ENCODE measurements at places on chromosomes 1 and 21.

GRCh38 chr1:16298653-16299052 is 53.6 kb downstream of the FBXO42 start:
- no peak for DNase-seq

DNA sequence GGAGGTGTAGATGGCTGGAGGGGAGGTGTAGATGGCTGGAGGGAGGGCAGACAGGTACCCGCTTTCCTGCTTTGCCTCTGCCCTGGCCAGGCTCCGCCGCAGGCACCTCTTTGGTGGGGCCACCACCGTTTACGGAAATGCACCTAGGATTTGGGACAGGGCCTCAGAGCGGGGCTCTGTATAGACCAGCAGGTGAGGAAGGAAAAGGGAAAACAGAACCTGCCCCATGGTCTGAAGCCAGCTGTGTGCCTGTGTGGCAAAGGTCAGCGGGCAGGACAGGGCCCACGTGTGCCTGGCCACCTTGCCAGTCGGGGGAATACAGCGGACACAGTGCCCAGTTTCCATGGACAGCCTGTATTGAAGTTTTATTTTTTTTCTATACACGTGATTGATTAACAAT is 12.1 kb upstream of the PTTG1IP start:
- DNase-seq, result no peak

DNA sequence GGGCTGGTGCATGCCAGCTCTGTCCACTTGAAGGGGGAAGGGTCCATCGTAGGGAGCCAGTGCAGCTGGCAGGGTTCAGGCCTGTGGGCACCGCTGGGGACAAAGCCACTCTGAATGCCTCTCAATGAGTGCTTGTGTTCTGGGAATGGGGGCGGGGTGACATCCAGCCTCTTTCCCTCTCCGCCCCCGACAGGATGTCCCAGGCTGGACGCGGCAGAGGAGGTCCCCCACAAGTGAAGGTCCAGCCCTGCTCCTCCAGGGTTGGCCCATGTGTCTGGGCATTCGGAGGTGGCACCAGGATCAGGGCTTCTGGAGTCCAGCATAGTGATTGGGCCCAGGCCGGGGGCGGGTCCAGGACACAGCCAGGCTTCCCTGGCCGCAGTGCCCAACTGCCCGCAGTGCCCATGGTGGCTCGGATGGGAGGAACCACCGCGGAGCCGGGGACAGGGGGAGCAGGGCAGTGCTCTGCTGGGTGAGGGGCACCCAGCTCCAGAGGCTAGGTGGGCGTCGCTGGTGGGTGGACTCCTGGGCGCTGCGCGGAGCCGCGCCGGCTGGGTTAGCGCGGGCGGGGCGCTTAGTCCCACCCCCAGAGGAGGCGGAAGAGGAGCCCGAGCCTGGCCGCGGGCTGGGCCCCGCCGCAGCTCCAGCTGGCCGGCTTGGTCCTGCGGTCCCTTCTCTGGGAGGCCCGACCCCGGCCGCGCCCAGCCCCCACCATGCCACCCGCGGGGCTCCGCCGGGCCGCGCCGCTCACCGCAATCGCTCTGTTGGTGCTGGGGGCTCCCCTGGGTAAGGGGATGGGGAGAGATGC is at the start of gene SHISA4:
Gene SHISA4 (plus strand): TSS at position 617 of the 808 bp plus-strand sequence. CDS start 97 bp downstream, at position 714.
- DNase-seq, result peak; percentile 97

DNA sequence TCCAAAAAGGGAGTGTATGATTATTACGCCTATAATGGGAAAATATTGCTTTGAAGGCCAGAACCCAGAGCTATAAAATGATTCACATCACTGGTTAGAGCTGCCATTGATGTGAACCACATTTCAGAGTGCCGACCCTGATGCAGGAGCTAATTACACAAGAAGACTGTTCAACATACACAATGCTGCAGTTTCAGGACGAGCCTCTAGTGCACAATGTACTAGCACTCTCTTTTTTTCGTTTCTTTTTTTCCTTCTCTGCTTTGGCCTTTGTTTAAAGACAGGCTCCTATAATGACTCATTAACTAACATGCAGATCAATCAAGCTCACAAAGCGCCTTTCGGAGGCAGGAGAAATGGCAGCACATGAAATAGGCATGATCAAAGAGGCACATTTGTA is 66.0 kb upstream of the HMGB4 start:
- no peak for DNase-seq

- DNase-seq, result no peak
These were observed 47.4 kb upstream of the USP25 start for GRCh38 chr21:15682186-15682895.

Data from C1 segment of cervical spinal cord (tissue), 14 donors.